Stimulated activated naive CD8-positive, alpha-beta T cell treated with anti-CD3 and anti-CD28 coated beads, Interleukin-15, amount 100 ng/mL, for 72 hours (primary cell): ENCODE measurements at places on chromosomes 6 and 20.

DNA sequence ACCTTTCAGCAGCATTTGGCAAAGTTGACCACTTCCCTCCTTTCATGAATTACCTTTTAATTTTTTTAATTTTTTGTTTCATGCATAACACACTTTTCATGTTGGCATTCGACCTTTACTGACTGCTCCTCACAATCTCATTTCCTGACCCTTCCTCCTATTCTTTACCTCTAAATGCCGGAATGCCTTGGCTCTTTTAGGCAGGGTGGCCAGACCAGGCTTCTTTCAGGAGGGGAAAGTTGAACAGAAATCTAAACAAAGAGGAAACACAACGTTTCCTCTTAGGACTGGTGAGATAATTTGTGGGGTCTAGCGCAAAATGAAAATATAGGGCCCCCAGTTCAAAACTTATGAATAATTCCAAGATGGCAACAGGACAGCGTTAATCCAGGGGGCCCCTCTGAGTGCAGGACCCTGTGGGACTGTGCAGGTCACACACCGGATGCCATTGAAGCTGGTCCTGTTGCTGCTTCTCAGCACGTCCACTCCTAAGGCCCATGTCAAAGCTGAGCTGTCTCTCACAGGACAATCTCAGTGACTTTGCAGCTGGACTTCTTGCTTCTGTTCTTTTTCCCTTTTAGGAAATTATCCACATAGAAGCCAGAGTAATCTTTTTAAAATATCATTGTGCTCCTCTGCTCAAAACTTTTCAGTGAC lies 313.8 kb downstream of the HDGFL1 start:
- DNase-seq: no peak

DNA sequence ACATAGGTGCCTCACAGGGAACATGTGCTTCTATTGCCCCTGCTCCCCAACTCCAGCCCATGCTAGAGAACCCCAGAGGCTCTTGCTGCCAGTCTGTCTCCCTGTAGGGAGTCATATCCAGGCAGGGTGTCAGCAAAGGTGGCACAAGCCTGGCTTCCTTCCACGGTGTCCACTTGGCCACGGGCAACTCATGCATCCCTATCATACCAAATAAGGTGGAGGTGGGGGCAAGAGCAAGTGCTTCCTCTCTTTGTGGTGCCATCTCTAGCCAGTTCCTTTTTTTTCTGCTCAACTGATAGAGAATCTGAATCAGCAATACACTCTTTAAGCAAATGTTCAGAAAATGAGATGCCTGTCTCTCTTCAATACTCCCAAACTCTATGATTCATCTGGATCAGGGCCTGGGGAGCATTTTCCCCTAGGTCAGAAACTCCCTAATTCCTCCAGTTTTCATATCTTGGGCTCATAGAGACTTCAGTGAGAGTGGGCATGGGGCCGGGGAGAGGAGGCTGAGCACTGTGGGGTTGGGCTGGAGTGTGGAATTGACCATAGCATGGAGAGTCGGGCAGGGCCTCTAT lies 105.1 kb upstream of the GPR6 start:
- DNase-seq: no peak

GRCh38 chr6:157380458-157380778 lies 572 bp upstream of the ZDHHC14 start:
- DNase-seq: no peak

GRCh38 chr6:31859923-31860322 lies 2.7 kb downstream of the NEU1 start:
- no peak for DNase-seq

GRCh38 chr20:7214081-7214740 lies 446.7 kb downstream of the BMP2 start:
- no peak for DNase-seq

- DNase-seq: peak; percentile 68
Observed at GRCh38 chr6:36131511-36132245, 1.4 kb downstream of the MAPK13 start.

DNA sequence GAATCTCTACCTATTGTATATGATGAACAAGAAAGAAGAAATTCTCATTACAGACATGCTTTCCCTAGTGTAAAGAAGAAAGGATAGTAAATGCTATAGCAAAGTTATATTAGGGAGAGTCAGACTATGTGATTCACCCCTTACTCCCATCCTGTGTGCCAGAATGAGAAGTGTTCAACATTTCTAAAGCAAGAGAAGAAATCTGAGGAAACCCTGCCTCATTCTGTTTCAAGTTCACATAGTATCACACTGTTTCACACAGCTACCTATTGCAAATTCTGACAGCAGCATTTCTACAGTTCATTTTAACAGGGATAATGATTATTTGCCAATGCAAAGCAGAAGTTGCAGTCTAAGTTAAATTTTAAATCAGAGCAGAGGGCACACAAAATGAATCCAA lies 267.2 kb upstream of the TCF21 start:
- no peak for DNase-seq

- no peak for DNase-seq
Observed at GRCh38 chr6:21437581-21437980, 156.0 kb upstream of the SOX4 start.

DNA sequence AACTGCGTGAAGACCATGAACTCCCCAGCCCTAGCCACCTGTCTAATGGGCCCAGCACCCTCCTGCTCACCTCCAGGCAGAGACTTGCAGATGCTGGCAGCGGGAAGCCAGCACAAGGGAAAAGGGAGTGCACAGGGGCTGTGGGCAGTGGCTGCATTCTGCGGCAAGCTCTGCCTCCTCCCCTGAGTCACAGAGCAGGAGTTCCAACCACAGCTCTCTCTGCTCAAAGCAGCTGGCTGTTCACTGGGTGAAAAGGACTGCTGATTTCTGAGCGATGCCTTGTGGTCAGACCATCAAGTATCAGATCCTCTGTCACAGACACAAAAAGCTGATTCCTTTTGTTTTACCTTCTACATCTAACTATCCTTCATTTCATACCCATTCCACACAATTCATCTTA lies 10.5 kb downstream of the NKX2-2 start:
- DNase-seq: no peak

- no peak for DNase-seq
Observed at GRCh38 chr20:44743080-44743701, 2.5 kb upstream of the KCNK15 start.

GRCh38 chr6:116557893-116558292 lies 4.3 kb downstream of the CALHM4 start:
- no peak for DNase-seq

- DNase-seq: no peak
Observed at GRCh38 chr6:1624851-1625781, 15.4 kb downstream of the FOXC1 start.

DNA sequence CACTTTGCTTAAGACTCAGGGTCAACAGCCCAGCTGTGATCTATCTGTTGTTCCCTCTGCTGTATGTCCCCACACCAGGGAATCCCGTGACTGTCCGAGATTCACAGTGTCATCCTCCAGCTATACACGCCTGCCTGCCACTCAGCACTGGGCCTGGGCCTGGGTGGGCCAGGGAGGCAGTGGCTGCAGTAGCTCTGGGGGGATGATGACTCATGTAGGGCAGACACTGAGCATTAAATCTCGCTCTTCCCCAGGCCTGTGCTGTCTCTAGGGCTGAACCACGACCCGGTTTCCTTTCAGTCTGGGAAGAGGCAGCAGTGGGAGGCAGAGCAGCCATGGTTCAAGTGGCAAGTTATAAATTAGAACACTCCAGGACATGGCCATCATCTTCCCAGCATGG lies 173.9 kb downstream of the LRFN2 start:
- DNase-seq: no peak
